ENCODE measurements at places on chromosomes 1 and 21.

DNA sequence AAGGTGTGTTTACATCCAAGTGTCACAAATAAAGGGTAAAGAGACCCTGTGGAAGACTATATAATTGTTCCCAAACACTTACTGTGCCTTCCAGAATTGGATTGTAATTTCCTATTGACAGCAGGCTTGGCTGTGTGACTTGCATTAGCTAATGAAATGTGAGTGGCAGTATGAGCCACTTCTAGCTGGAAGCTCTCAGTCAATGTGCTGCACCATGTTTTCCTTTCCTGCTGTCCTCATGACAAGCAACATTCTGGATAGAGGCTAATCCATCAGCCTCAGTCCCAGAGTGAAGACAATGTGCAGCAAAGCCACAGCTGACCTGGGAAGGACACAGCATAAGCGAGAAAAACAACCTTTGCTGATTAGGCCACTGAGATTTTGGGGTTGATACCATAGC is 5.9 kb upstream of the FOXJ3 start:
- DNase-seq = no peak

GRCh38 chr1:224922404-224923164 is 6.9 kb upstream of the DNAH14 start:
- DNase-seq = peak; percentile 14

- no peak for DNase-seq
Measured at GRCh38 chr21:45837936-45838335, 143.6 kb upstream of the COL6A1 start.

- no peak for DNase-seq
Measured at GRCh38 chr21:46145159-46145839, 10.1 kb downstream of the FTCD start.

- no peak for DNase-seq
Measured at GRCh38 chr1:223216531-223217205, 73.6 kb upstream of the TLR5 start.

DNA sequence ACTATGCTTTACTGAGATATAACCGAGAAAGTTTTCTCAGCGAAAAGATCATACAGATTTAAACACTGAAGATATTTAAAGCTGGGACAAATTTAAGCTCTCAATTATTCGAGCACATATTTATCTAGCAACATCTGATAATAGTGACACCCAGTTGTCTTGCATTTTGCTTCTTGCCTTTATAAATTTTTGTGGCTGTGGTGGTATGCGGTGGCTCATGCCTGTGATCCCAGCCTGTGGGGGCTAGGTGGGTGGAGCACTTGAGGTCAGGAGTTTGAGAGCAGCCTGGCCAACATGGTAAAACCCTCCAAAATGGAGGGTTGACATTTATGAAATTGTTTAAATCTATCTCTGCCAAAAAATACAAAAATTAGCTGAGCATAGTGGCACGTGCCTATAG is 312.2 kb downstream of the SPATA17 start:
- no peak for DNase-seq

DNA sequence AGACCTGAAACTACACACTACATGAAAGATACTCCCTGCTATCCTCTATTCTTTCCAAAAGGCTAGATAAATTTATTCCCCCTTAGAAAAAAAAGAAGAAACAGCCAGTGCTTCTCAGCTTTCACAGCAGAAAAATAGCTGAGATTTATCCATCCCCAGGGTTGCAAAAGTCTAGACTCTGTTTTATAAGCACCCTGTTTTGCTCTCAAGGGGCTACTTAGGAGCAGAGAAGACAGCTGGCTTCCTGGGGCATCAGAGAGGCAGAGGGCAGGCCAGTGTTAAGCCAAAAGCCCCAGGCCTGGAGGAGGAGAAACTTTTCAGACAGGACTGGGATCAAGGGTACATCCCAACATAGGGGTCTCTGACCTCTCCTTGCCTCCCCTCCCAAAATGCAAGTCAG is 3.9 kb downstream of the LAMB3 start:
- DNase-seq = no peak

DNA sequence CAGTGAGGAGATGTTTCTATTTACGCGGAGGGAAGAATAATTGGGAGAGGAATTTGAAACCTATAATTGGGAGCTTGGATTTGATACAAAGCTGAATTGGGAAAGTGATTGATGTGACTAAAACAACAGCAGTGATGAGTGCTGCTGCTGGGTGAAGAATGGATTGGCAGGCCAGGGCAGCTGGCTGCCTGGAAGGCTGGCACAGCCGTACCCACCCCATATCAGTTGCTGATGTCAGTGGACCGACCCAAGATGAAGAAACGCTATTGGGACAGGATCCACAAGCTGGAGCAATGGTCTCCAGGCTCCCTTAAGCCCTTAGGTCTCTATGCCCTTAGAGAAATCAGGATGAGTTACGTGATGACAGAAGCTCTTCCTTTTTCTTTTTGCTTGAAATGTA is 47.4 kb downstream of the GRIK1 start:
- DNase-seq = no peak

DNA sequence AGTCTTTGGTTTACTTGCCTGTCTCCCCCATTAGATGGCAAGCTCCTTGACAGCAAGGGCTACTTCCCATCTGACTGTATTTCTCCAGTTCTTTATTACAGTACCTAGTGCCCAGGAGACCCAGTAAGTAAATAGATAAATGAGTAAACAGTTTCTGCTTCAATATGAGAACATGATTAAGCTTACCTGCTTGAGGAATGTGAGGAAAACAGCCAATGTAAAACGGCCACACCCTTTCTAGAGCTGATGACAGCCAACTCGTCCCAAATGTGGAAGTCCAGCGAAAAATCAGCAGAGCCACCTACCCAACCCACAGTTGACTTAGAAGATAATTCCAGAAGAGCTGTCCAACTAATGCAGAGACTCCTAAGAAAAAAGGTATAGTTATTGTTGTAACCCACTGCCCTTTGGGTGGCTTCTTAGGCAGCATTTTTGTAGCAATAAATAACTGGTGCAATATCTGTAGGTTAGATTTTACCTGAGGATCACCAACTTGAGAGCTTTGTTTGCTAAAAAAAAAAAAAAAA is 6.5 kb upstream of the DR1 start:
- no peak for DNase-seq

DNA sequence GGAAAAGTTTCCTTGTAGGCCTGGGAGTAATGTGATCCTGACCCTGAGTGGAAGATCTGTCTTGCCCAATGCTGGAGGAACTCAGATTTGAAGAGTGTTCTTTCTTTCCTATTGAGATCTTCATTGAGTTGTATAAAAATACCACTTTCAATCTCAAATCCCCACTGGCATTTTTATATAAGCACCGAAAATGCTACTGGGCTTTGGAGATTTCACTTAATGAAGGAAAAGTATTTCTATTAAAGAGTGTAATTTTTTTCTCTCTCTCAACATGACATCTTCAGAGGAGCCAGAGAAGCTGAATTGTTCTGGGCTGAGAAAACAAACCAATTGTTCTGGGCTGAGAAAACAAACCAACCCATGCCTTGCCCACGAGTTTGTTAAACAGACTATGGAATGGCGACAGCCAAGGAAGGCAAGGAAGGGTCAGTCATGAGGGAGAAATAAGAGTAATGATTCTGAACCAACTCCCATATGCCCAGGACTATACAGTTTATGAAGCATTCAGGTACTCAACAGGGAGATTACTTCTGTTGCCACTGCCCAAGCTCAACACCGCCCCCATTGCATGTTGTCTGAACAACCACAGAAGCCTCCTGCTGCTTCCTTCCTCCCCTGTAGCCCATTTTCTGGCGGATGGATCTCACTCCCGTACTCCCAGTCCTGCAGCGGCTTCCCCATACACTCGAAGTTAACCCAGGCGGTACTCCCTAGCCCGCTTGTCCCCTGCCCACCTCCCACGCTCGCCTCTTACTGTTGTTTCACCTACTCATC is 103.2 kb downstream of the BEND5 start:
- no peak for DNase-seq

DNA sequence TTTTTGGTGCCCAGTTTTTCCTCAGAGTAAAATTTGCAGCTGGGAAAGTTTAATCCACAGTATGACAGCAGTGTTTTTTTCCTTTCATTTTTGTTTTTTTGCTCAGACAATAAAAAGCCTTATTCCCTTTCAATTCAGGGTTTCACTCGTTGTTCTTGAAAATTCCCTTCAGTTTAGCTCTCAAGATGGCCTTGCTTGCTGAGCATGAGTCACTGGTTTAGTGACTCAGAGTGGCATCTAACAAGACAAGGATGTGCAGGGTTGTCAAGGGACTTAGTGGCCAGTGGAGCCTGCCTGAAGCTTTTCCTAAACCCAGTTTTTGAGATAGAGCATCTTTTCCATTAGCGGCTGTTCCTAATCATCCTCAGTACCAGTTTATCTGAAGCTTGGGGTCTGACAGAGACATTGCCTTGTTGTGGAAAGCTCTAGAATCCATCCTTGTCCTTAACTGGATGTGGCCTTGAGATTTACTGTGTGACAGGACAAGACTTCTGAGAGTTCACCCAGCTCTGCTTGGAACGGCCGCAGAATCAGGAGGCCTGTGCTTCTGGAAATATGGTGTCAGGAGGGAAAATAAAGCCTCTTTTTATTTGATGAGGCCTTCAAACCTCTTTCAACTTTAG is 48.4 kb upstream of the DNAJC6 start:
- DNase-seq = peak; percentile 93

GRCh38 chr21:14572204-14572780 is 26.2 kb upstream of the SAMSN1 start:
- peak; percentile 84 for DNase-seq

DNA sequence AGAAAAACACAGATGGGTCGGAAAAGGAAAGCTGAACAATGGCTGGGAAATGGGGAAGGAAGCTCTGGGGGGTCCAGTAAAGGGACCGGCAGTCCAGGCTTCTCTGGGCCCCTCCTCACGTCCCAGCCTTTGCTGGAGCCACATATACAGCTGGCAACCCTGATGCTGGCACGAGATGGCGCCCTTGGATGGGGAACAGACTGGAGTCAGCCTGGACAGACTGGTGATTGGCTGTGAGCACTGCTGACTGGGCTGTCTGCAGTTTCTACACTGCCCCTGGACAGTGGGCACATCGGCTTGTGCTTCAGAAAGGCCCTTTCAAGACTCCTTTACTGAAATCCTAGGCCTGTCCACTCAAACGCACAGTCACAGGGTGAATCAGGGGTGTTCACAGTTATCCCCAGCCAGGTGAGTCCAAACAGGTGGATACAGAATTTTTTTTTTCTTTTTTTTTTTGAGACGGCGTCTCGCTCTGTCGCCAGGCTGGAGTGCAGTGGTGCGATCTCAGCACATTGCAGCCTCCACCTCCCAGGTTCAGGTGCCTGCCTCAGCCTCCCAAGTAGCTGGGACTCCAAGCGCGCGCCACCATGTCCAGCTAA is 31.1 kb upstream of the ZBTB40 start:
- DNase-seq = peak; percentile 79

DNA sequence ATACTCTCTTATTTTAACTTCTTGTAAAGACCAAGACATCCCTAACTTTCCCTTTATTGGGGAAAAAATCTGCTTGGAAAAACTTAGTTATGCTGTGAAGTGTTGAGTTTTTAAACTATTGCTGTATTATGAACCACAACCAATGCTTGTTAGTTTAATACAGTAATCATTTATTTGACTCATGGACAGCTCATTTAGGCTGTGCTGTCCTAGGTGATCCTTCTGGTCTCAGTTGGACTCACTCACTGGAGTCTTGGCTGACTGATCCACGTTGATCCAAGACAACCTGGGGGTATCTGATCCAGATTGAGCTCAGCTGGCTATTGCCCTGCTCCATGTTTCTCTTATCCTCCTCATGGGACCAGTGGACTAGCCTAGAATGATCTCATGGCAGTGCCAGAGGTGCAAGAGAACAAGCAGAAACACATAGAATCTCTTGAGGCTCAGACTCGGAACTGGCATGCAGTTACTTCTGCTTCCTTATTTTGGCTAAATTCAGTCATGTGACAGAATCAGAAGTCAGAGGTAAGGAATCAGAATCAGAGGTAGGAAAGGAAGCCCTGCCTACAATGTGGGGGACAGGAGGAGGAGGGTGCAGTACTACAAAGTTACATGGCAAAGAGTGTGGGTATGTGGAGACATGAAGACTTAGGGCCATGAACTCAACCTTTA is 156.5 kb downstream of the FGGY start:
- DNase-seq = peak; percentile 52

DNA sequence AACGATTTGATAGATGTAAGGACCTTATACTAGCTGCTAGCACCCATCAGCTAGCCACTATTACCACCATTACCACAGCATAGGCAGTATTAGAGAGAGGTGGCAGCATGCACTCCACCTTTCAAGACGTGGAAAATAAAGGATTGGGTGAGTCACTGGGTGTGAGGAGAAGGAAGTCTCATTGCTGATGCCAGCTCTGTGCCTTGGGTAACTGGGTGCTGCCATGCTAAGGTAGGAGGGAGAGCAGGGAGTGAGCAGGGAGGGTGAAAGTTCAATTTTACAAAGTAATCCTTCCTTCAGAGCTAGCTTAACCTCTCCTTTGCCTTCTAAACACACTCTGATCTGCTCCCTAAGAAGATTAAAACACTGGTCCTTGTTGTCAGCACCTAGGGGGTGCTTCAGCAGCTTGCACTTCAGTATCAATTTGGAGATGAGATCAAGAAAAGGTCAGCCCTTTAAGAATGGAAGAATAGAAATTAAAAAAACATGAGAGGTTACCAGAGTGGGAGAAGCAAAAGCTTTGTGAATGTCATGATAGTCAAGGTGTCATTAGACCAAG is 1.8 kb upstream of the LIN9 start:
- no peak for DNase-seq

GRCh38 chr1:118325550-118326225 is 140.7 kb upstream of the SPAG17 start:
- DNase-seq = no peak

- DNase-seq = no peak
Measured at GRCh38 chr1:238029126-238029525, 138.4 kb upstream of the ZP4 start.
